T-helper 1 cell (primary cell): ENCODE measurements at places on chromosomes 5 and 9.

DNA sequence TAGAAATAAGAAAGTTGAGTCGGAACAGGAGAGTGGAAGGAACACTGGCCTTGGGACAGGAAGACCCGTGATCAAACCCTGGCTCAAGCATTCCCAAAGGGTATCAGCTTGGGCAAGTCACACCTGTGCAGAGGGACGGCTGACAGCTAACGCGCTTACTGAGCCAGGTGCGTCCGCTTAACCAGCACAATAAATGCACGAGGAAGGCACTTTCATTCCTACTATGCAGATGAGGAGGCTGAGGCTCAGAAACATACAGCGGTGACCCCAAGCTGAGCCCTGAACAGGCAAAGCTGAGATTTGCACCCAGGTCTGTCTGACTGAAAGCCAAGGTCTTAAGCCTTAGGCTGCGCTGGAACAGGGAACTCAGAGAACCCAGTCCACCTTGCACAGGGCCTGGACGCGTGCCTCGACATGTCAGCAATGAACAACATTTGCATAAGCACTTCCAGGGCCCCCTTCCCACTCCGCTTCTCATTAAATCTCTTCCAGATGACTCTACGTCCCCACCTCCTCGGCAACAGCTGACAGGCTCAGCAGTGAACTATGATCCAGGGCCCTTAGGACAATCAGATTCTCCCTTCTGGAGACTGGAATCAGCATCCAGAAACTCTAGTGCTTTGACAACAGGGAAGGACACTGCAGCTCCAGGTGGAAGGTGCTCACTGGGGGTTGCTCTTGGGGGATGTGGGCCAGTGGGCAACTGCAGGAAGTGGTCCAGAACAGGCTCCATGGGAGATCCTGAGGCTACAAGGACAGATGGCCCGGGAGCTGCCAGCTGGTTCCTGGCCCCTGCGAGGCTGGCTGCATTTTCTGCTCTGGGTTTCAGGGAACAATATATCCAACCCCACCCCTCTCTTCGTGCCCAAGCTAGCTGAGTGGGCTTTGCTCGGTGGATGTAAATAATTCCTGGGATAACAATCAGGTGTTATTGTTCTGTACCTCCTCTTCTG lies 35.2 kb downstream of the SH3PXD2B start:
- no peak for DNase-seq

DNA sequence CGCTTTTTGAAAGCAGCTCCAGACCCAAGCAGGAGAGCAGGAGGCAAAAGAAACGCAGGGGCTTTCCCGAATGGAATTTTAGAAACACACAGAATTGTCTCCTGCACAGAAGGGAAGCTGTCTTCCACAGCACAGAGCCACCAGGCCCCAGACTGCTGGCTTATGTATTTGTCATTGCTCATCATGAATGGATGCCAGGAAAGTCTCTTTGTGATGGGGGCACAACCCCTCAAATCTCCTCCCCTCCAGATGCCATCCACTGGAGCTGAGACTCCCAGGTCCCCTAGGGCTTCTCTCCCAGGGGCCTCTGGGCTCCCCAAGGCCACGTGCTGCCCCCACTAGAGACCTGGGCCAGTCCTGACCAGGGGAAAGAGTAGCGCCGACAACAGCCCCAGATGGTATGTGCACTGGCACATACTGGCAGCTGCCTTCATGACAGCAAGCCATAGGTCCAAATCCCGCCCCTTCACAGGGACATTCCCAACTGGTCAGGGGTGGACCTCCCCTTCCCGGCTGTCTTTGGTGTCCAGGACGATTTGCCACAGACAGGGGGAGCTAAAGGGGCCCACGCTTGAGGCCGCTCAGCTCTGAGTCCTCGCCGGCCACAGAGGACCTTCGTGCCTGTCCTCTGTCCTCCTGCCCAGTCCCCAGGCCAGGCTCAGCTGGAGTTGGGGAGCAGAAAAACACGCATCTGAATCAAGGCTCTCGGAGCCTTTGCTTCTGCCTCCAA lies 127.8 kb downstream of the KCNIP1 start:
- no peak for DNase-seq

GRCh38 chr5:131538177-131538593 lies 96.8 kb downstream of the RAPGEF6 start:
- no peak for DNase-seq

GRCh38 chr9:101601904-101602765 lies 7.4 kb upstream of the PPP3R2 start:
- no peak for DNase-seq

DNA sequence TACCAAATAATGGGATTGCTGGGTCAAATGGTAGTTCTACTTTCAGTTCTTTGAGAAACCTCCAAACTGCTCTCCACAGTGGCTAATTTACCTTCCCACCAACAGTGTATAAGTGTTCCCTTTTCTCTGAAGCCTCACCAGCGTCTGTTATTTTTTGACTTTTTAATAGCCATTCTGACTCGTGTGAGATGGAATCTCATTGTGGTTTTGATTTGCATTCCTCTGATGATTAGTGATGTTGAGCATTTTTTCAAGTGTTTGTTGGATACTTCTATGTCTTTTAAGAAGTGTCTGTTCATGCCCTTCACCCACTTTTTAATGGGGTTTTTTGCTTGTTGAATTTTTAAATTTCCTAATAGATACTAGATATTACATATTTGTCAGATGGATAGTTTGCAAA lies 28.4 kb upstream of the SUSD1 start:
- DNase-seq: no peak

- DNase-seq: no peak
Observed at GRCh38 chr5:115194676-115195075, 25.0 kb upstream of the TRIM36 start.

GRCh38 chr5:151093476-151093889 lies 12.6 kb upstream of the TNIP1 start:
- DNase-seq: no peak

DNA sequence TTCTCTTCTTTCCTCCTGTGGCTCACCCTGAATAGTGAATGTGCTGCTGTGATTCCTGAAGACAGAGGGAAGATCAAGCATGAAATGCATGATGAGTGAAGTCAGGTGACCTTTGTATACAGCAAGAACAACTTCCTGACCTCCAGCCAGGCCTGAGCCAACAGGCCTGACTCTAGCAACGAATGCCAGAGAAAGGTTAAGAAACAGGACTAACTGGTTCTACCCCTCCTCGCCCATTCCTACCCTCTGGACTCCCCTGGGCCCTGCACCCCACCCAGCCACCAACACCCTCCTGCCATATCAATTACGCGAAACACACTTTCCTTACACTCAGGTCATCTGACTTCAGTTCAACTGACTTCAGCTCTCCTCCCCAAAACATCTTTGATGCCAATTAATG lies 4.9 kb downstream of the SUSD1 start:
- no peak for DNase-seq

GRCh38 chr9:21549890-21550289 lies 67.8 kb upstream of the IFNE start:
- no peak for DNase-seq

- DNase-seq: no peak
Observed at GRCh38 chr9:87343816-87344430, 153.7 kb upstream of the DAPK1 start.

DNA sequence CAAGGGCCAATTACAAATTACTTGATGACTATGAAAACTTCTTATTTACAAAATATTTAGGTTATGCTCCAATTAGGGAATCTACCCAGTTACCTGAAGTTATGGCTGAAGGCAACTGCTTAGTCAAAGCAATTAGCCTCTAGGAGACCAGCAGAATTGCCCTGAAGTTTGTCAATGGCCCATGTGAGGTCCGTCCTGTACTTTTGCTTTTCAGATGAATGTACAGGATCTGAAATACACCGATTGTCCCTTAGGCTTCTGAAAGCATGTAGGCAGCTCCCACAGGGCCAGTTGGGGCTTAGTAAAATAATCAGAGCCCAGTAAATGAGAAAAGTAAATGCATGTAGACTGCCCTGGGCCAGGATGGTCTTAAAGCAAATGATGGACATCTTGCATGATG lies 93.3 kb downstream of the DAPK1 start:
- DNase-seq: no peak

DNA sequence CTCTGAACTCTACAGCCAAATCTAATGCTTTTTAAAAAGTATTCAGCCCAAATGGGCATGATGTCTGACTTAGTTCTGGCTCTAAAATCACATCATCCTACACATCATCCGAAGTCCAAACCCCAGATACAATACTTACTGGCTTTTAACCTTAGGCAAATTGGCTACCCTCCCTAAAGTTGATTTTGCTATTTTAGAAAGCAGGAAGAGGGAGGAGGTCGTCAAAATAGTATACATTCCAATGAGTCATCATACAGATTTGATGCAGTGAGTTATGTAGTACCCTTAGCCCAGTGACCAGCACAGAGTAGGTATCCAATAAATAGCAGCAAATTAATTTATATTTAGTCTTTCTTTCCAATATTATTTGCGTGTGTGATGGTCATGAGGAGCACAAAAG lies 582.0 kb upstream of the TUSC1 start:
- no peak for DNase-seq

DNA sequence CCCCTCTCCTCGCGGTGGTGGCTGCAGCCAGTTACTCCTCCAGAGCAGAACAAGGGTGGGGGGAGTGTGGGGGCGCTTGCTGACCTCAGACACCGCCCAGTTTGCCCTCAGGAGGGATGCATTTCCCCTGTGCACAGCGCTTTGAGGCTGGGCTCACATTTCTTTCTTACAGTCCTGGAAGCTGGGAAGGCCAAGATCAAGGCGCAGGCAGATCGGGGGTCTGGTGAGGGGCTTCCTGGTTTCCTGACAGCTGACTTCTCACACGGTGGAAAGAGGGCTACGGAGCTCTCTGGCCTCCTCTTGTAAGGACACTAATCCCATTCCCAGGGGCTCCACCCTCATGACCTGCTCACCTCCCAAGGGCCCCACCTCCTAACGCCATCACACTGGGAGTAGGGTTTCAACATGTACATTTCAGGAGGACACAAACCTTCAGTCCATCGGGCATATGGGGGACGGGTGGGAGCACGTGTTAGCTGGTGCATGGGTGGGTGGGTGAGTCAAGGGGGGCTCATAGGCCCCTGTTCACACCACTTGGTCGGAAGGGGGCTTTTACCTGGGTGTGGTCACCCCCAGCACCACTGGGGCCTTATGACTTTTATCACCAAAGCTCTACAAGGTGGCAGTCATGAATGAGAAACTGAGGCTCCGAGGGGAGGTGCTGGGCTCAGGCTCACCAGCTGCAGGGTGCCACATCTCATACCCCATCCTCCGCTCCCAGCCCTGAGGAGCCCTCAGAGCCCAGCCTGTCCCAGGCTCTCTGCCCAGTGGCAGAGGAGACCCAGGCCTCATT lies 7.7 kb upstream of the SCGB3A1 start:
- no peak for DNase-seq

DNA sequence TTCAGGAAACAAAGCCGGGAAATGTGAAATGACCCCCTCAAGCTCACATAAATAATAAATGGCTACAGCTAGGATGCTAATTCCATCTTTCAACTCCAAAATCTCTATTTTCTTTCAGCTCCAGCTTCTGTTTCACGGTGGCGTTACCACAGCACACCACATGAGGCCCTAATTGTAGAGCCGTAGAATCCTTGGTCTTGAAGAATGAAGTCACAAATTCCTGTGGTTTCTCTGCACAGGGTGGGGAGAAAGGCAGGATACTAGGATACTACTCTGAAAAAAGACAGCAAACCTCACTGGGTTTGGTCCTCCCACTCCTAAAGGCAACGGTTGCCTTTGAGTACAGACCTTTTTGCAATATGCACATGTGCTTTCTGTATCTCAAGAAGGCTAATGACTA lies 13.9 kb upstream of the RARS1 start:
- DNase-seq: no peak

DNA sequence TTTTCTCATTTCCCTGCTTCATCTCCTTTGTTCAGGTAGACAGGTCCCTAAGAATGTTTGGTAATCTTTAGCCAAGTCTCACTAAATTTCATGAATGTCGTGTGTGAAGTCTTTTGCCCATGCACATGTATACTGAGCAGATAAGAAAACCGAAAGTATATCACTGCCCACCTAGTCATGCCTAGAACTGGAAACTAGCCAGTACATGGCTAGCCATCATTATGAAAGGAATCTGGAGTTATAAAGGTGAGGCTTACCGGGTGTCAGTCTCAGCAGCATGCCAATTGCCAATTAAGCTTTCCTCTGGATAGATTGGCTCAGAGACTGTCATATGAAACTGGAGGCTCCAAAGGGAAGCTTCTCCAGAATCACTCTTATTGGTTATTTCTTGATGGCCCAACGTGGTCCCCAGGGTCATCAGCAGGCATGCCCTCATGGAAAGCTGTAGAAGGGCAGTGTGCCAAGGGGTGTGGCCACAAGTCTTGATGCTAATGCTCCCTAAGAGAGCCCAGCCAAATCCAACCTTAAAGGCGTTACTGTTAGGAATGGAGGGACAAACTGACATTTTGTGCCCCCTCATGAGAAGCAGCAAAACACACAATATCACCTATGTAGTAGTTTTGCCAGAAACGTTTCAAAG lies 307.3 kb upstream of the PIK3R1 start:
- no peak for DNase-seq

DNA sequence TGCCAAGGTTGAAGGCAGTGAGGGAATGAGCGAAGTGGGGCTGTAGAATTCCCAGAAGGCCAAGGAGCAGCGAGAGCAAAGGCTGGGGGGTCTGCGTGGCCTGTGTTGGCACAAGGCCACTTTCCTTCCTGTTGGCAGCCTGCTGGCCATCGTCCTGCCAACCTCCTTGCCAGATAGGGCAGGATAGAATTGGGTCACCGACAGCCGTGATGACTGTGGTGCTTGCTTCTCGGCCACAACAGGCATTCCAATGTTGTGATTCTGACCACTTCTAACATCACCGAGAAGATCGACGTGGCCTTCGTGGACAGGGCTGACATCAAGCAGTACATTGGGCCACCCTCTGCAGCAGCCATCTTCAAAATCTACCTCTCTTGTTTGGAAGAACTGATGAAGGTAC lies 18.9 kb downstream of the TRIP13 start:
- no peak for DNase-seq

DNA sequence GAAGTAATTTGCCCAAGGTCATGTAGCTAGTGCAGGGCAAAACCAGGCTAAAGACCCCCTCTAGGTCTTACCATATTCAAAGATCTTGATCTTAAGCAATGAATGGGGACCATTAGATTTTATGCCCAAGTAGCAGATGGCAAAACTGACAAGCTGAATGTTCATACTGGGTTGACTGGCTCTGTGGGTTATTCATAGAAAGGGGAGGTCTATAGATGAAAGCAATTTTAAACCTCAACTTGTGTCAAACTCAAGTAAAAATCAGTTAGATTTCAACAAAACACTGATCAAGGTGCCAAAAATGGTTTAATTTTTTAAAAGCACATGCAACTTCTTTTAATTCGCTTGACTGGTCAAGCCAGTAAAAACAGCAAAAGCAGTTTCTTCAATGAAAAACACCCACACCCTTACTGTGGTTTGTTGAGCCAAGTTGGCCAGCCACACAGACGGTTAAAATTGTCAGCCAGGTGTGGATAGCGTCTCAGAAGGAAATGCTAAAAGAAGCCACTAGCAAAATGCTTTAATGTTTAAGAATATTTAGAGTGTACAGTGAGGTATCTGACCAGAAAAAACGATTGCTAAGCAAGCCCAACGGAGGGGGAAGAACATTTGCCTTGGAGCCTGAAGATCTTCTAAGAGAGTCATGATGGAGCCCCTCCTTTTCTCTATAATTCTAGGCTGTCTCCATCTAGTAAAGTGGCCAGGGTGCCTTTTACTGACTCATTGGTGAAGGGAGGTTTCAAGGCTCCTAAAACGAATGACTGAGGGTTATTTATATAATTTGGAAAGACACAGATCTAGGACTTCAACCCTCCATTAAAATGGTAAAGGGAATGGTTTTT lies 539.6 kb upstream of the CLINT1 start:
- DNase-seq: no peak
